NCI-H524 treated with DMSO at 0.1 percent for 48 hours (cell line): ENCODE measurements at places on chromosomes 7 and 10.

DNA sequence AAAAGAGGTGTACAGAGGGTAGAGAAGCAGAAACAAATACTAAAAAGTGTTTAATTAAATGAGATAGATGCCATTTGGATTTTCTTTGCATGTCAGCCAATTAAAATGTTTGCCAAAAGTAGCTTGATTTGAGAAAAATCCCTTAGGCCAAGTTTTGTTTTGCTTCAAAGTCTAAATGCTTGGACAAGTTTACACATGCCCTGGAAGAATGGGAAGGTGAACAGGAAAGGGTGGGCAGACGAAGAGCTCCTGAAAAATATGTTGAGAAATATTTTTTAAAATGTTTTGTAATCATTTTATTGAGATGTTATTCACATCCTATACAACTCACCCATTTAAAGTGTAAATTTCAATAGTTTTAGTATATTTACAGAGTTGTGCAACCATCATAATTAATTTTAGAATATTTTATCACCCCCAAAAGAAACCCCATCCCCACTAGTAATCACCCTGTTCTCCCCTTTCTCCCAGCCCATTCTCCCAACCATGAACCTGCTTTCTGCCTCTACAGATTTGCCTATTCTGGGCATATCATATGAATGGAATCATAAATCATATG is 98.5 kb upstream of the ANK3 start:
- DNase-seq = no peak

DNA sequence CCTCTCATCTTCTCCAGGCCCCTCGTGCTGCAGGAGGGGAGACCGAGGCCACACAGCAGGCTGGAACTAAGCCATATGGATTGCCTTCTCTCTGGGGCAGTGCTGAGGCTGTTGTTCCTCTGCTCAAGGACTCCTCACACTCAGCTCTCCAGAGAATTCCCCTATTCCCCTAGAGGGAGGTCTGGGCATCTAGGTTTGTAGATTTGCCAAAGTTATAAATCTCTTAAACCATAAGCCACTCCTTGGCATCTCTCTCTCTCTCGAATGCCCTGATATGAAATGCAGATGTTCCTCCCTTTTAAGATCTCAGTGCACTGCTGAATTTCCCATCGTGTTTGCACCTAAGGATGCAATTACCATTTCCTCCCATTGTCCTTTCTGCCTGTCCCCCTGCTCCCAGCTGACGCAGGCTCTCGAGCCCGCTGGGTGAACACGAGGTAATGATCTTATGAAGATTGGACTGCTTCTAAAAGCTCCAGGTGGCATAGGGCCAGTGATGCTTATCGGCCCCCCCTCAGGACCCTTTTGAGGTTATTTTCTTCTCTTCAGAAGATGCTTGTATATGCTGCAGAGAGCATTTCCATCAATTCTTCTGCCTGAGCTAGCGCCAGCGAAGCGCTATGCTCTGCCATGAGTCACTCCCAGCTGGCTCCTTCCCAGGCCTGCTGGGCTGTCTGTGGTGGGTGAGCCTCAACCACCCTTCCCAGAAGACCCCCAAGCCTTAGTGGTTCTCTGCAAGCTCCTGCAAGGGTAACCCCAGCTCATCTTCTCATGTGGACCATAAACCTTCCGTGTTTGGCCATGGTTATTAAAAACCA is 41.6 kb upstream of the AQP1 start:
- no peak for DNase-seq

- DNase-seq = no peak
These were observed 276.0 kb downstream of the SKIDA1 start for GRCh38 chr10:21249435-21249834.

DNA sequence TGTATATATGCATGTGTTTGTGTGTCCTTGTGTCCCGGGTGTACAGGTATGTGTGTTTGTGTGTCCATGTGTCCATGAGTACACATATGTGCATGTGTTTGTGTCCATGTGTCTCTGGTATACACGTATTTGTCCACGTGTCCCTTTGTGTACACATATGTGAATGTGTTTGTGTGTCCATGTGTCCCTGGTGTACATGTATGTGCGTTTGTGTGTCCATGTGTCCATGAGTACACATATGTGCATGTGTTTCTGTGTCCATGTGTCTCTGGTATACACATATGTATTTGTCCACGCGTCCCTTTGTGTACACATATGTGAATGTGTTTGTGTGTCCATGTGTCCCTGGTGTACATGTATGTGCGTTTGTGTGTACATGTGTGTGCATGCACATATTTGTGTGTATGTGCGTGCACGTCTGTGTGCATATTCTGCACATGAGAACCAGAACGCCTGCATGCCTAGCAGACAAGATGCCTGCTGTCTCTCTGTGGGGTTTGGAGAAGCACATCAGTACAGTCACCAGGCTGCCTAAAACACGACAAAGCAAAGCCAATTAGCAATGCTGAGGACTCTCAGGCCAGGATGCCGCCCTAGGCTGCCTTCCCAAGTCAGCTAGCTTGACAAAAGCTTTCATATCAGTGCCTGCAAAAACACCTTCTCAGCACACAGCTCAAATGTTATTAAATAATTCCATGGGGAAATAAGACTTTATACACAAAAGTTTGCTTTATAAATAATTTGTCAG is 327.8 kb downstream of the PTPRN2 start:
- DNase-seq = no peak

- no peak for DNase-seq
These were observed 23.0 kb upstream of the MSS51 start for GRCh38 chr10:73456187-73456890.

GRCh38 chr10:31808258-31809218 is 120.1 kb downstream of the ARHGAP12 start:
- peak; percentile 1 for DNase-seq

GRCh38 chr10:28969413-28969812 is 292.1 kb downstream of the BAMBI start:
- DNase-seq = no peak

- no peak for DNase-seq
These were observed 792 bp downstream of the ZNF746 start for GRCh38 chr7:149496642-149497391.

DNA sequence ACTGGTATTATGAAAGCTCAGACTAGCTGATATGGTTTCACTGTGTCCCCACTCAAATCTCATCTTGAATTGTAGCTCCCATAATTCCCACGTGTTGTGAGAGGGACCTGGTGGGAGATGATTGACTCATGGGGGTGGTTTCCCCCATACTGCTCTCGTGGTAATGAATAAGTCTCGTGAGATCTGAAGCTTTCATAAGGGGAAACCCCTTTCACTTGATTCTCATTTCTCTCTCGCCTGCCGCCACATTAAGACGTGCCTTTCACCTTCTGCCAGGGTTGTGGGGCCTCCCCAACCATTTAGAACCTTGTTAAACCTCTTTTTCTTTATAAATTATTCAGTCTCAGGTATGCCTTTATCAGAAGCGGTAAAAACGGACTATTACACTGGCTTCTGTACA is 40.3 kb downstream of the COL13A1 start:
- no peak for DNase-seq

DNA sequence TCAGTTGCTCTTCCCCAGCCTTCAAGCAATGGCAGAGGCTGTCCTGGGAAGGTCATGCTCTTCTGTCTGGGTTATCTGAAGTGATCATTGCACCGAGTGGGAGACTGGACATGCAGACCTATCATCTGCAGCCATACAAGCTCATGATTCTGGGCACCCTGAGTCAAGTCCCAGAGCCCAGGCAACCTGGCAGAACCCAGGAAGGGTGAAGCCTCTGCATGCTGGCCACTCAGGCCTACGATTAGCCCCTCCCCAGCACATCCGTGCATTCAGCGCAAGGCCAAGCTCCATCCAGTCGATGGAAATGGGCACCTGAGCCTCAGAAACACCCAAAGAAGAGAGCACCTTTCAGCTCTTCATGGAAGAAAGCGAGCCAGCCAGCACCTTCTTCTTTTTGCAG is 261.8 kb downstream of the PAXIP1 start:
- no peak for DNase-seq

DNA sequence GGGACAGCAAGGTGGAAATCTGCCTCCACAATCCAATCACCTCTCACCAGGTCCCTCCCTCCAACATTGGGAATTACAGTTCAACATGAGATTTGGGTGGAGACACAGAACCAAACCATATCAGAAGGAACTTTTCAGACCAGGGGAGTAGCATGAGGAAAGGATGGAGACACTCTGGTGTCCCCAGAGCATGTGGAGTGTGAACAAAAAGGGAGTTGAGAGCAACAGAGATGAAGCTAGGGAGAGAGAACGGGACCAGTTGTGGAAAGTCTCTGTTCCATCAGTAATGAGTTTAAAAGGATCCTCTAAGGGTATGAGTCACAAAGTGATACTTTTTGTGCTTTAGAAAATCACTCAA is 382.0 kb downstream of the SFMBT2 start:
- no peak for DNase-seq

- no peak for DNase-seq
These were observed 128.9 kb downstream of the SNX10 start for GRCh38 chr7:26420422-26421019.

GRCh38 chr7:144459635-144460034 is 56.1 kb upstream of the NOBOX start:
- DNase-seq = no peak

DNA sequence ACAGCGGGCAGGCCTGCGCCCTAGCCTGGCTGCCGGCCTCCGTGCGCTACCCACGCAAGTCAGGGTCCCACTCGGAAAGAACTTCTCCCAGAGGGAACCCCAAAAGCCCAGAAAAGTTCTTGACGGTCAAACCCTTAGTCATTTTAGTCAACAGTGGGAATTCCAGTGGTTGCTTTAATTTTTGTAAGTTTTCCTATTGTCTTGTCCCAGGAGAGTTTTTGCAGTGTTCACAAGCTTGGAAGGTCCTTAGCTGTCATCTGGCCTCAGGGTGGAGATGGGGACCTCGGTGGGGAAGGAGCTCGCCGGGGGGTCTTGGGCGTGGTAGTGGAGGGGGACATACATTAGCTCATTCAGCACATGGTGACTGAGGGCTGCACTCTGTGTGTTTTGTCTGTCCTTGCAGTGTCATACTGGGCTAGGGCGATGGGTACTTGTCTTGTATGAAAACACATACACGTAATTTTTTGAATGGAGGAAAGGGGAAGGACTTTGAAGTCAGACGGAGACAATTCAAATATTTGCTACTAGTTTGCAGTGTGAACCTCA is 736 bp downstream of the MINDY4 start:
- DNase-seq = no peak

DNA sequence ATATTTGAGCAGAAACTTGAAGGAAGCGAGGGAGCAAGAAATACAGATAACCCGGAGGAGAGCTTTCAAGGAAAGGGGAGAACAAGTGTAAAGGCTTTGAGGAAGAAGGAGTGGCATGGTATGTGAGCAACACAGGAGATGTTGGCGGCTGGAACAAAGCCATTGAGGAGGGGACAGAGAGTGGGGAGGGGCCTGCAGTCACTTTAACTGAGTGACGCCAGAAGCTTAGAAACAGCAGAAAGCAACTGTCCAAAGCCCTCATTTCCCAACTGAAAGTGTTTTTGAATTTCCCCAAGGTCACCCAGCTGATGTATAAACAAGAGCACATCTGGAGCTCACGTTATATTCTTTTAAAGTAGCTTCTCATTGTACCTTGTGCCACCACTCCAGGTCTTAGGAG is 19.1 kb downstream of the AUTS2 start:
- DNase-seq = no peak

DNA sequence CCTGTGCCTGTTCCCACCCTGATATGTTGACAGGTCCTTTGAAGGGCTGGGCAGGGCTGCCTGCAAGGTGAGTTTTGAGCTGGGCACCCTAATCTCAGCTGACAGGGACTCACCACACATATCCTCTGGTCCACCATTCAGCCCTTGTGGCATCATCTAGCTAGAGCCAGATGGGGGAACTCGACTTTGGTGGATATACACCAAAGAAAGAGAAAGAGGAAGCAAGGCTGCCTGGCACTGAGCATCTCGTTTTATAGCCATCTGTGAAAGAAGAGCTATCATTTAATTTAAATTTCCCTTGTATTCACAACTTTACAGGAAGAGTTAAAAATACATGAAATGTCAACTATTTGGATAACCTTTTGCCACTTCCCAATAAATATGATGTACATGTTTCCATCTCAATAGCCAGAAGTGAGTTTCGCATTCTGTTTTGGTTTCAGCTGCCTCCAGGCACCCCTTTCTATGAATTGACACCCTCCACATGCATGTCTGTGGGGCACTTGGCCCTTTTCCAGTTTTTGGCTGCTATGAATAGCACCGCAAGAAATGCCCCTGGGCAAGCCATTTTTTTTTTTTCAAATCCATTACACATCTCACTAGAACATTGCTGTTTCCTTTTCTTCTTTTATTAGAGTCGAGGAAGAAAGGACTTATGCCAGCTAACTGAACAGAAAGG is 22.9 kb upstream of the GRB10 start:
- no peak for DNase-seq

- DNase-seq = no peak
These were observed 279.4 kb upstream of the CACNA2D1 start for GRCh38 chr7:82722946-82723345.

- no peak for DNase-seq
These were observed 188.5 kb upstream of the BMPER start for GRCh38 chr7:33716581-33717477.

DNA sequence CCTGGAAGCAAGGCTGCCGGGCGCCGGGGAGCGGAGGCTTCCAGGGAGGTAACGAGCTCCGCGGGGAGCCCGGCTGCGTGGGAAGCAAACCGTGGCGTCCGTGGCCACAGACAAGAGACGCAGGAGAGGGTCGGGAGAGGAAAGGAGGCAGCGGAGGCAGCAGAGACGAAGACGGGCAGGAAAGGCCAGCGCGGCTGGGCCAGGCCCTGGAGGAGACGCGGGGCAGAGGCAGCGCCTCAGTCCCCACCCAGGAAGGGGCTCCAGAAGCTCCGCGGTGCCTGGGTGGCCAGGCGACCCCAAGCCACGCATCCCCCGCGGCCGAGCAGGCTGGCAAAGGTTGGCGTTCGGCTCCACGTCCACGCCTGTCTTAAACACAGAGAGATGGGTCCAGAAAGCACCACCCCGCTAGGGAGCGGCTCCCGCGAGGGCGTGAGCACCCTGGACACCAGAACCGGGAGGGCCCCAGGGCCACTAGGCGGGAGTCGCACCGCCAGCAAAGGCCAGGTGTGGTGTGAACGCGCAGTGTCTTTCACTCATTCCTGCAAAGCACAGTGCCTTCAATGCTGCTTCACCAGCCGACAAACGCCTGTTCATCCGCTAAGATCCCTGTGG is 97.3 kb downstream of the PTPRN2 start:
- DNase-seq = no peak

GRCh38 chr10:94103192-94103591 is 109.5 kb downstream of the PLCE1 start:
- DNase-seq = no peak

- peak; percentile 28 for DNase-seq
These were observed 149.6 kb downstream of the TCF7L2 start for GRCh38 chr10:113099431-113100183.
